ENCODE measurements at places on chromosomes 11 and 22.

- no peak for DNase-seq
Measured at GRCh38 chr11:772429-773390, 4.6 kb downstream of the GATD1 start.

- no peak for DNase-seq
Measured at GRCh38 chr22:44802071-44802700, 49.8 kb downstream of the ARHGAP8 start.

- no peak for DNase-seq
Measured at GRCh38 chr11:107043242-107044006, 25.1 kb upstream of the GUCY1A2 start.

DNA sequence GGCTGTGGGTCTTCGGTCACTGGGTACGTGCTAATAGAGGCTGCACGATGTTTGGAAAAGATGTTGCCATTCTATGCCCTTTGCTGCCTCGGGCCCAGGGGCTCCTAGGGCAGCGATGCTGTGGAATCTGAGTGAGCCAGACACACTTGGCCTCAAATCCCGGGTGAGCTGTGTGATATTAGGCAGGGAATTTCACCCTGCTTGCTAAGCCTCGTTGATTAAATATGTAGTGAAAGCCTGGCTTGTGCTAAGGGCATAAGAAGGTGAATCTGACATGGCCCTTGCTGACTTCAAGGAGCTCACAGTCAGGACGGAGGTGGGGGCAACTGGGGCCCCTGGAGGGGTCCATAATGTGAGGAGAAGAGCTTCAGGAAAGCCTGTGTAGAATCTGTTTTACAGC lies 5.4 kb upstream of the HMOX1 start:
- DNase-seq, result no peak

- DNase-seq, result no peak
Measured at GRCh38 chr22:49103314-49104059, 724.2 kb downstream of the BRD1 start.

GRCh38 chr11:118156531-118157185 lies 4.0 kb upstream of the SCN4B start:
- DNase-seq, result no peak

DNA sequence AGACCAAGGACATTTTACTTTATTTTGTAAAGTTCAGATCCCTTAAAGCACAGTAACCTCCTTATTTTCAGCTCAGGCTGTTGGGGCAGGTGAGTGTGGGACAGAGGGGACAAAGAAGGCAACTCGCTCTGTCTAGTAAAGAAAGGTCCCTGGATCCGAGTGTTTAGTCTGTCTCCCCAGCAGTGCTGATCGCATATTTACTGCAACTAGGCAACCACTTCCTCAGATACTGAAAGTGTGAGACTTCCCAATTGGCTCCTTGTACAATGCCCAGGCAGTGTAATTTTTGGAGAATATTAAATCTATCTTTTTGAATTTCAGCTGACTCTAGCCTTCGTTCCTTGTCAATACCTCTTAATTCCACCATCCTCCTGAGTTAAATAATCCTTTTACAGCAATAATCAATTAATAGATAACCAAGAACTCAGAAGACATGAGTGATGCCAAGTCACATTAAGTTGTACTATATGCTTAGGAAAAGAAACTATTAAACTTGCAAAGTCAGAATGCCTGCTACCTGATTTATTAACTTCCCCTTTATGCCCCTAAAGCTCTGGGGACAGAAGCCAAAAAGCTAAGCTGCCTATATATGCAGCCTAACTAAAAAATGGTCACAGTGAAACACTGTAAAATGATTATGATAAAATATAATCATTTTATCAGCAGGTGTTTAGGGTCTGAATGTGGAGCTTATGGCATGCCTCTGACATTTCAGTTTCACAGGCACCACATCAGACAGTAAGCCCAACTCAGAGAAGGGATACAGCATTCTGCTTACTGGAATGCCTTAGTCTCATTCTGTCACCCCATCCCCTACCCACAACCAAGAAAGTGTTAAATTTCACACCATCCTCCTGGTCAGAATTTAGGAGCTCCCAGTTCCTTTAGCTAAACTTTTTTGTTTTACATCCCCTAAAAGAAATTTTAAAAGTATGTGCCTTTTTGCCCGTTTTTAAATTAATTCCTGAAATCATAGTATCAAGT lies 138.7 kb downstream of the TRIM44 start:
- DNase-seq, result no peak

GRCh38 chr11:100629671-100630070 lies 57.4 kb upstream of the ARHGAP42 start:
- no peak for DNase-seq

DNA sequence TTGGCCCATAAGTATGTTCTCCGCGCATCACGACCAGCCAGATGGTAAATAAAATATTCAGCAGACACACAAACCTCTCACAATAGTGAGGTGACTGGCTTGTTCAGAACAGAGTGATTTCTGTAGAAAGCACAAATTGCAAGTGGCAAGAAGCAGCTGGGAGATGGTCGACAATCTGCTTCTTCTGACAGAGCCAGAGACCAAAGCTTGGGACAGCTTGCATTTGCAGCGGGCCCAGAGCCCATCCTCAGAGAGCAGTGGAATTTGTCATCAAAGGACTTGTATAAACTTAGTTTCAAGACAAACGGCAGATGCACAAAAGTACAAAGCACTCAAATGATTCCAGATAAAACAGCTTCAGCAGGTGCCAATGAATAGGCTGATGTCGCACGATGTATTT lies 7.6 kb upstream of the GALNT18 start:
- DNase-seq, result no peak

- no peak for DNase-seq
Measured at GRCh38 chr11:27347359-27348339, 15.4 kb downstream of the CCDC34 start.

- no peak for DNase-seq
Measured at GRCh38 chr11:27470166-27470565, 2.4 kb downstream of the LGR4 start.

DNA sequence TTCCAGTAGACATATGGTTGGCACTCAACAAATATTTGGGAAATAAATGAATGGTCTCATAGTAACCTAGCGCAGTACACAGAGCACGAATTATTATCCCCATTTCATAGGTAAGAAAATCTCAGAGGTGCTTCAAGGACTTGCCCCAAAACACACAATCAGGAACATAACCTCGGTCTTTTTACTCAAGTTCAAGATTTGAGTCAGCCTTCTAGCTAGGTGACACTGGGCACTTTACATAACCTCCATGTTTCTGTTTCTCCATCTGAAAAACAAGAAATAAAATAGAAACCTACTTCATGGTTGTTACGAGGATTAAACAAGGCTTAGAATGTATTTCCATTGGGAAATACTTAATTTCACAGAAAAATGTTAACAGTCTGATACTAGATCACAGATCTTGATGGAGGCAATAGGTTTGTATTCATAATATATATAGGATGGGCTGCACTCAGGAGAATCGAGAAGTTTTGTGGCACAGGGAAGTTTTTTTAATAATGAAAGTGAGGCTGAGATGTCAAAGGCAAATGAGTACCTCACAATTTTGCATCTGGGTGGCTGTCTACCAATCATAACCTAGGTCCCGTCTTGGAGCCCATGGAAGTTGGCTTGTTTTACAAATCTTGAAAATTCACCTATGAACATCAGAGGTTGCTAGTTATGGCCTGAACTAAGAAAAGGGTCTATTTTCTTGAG lies 147.4 kb upstream of the ZC3H12C start:
- DNase-seq, result no peak

DNA sequence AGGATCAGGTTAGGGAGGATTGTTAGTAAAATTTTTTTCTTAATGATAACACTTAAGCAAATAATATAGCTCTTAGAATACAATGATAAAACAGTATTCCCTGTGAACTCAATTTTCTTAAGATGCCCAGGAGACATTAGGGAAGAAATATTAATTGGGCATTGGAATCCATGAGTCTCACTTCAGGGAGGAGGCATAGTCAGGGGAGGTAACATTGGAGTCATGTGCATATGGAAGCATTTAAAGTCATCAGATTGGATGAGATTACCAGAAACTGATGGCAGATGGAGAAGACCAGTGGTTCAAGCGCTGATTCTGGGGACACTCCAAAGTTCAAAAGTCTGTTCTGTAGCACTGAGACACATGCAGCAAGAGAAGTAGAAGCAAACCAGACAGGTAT lies at the start of gene OR9G1:
Gene OR9G1 (plus strand): TSS at position 301 of the 400 bp plus-strand sequence. CDS start 1,293 bp downstream, outside the sequence.
- DNase-seq, result no peak

DNA sequence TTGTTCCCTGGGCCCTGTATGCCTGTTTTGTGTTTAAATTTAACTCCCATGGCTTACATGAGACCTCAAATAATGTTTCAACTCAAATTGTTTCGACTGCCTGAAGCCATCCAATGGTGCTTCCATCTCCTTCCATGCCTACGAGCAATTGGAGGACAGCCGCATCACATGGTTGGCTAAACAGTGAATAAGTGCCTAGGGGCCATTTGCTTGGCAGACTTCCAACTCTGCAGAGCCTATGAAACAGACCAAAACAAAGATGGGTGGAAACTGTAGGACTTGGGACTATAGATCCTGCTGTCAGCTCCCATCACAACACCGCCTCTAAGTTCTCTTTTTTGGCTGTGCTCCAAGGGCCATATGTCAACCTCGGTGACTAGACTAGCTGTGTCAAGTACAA lies 84.1 kb downstream of the PARVA start:
- no peak for DNase-seq

DNA sequence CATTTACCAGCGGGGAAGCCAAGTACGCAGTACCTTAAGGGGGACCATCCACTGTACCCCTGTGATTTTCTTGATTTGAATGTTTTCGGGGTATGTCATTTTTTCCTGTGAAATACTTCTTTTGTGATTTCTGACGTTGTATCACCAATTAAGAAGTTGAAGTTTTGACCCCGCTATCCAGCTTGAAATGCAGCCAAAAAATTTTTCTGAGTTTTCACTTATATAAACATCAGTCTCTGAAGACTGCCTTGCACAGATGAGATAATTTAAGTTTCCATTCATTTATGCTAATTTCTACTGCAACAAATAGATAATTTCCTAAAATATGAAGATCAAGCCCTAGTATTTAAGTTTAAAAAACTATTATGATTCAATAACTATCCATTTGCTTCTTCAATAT lies 20.0 kb downstream of the CTSC start:
- DNase-seq, result no peak

DNA sequence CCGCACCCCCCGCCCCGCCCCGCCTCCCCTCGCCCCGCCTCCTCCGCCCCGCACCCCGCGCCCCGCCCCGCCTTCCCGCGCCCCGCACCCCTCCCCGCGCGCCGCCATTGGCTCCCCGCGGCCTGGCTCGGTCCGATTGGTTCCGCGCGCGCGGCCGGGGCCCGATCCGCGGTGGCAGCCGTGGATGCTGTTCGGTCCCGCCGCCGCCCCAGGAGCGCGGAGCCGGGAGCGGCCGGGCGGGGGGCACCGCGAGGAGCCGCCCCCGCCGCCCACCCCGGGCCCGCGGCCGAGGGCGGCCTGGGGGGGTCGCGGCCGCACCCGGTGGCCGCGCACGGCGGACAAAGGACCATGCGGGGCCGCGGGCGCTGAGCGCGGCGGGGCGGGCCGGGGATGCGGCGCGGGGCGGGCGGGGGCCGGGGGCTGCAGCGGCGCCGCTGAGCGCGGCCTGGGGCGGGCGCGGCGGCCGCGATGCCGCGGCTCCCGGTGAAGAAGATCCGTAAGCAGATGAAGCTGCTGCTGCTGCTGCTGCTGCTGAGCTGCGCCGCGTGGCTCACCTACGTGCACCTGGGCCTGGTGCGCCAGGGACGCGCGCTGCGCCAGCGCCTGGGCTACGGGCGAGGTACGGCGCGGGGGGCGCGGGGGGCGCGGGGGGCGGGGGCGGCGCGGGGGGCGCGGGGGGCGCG lies at the start of gene B4GALNT4:
Gene B4GALNT4 (plus strand): TSS at position 164 of the 683 bp plus-strand sequence. CDS start 305 bp downstream, at position 469.
- no peak for DNase-seq

GRCh38 chr11:57031556-57031955 lies 42.8 kb downstream of the OR5AK2 start:
- no peak for DNase-seq

- DNase-seq, result no peak
Measured at GRCh38 chr22:39123751-39124581, 26.9 kb downstream of the APOBEC3H start.

DNA sequence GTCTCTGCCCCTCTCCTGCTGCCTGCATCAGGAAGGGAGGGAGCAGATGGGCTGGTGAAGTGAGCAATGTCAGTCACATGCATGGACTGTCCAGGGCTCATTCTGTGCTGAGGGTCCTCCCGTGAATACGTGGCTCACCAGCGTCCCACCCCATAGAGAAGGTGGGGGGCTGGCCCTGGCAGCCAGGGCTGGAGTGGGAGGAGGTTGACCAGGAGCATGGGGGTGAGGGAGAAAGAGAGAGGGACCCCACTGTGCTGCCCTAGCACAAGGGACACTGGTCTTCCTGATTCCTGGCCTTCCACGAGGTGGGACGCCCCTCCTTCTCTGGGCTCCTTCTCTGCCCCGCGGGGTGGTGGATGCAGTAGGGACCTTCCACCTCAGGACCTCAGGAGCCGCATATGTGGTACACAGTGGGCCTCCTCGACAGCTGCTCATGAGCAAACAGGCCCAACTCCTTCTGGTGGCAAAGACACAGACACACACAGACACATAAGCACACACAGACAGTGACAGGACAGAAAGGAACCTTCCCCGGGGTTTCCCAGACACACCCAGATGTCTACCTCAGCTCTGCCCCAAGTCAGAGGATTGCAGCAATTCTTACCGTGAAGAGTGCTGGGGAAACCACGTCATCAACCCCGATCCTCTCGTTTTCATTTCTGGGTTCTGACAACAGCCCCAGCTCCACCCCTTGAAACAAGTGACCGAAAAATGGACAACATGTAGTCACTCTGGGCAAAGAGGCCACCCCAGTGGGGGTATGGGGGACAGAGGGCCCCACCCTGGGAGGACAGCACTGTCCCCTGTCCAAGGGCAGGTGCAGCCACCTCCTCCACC lies 3.6 kb upstream of the APOBEC3A start:
- peak; percentile 11 for DNase-seq

- DNase-seq, result no peak
Measured at GRCh38 chr11:35013514-35014233, 97.3 kb downstream of the PDHX start.

DNA sequence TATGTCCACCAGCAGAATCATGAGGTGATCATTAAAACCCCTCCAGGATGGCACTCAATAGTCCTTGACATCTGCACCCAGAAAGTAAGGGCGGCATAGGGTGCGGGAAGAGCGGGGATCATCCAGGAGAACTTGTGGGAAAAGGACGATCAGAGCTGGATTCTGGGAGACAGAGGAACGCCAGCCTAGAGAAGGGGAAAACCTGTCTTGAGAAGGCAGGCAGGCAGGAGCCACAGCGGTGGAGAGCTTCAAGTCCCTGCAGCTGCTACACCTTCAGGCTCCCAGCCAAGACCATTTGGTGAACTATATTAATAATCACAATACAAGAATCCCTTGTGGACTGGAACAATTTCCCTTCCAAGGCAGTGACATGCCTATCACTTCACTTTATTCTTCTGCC lies 134.3 kb downstream of the BUD13 start:
- DNase-seq, result no peak

- DNase-seq, result no peak
Measured at GRCh38 chr11:103077554-103077953, 14.4 kb downstream of the DCUN1D5 start.

- DNase-seq, result no peak
Measured at GRCh38 chr11:126466236-126467045, 111.0 kb downstream of the ST3GAL4 start.

- DNase-seq, result no peak
Measured at GRCh38 chr11:73652046-73652730, 5.8 kb downstream of the PLEKHB1 start.

- DNase-seq, result no peak
Measured at GRCh38 chr22:44159221-44159620, 21.5 kb upstream of the PARVG start.

Data from SIG-M5 (cell line).